ENCODE measurements at places on chromosomes 6 and 20.

GRCh38 chr20:19205981-19206396 is 6.5 kb upstream of the SLC24A3 start:
- peak; percentile 63 for DNase-seq

- DNase-seq = peak; percentile 7
These were observed 54.6 kb downstream of the GMPR start for GRCh38 chr6:16292942-16293341.

DNA sequence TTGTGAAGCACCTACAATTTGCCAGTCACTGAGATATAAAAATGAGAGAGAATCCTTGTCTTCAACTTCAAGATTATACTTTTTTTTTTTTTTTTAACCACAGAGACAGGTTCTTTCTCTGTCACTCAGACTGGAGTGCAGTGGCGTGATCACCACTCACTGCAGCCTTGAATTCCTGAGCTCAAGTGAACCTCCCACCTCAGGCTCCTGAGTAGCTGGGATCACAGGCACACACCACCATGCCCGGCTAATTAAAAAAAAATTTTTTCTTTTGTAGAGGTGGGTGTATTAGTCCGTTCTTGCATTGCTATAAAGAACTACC is 51.6 kb upstream of the PMEPA1 start:
- DNase-seq = no peak

GRCh38 chr6:48979806-48980205 is 483.2 kb downstream of the MMUT start:
- no peak for DNase-seq

DNA sequence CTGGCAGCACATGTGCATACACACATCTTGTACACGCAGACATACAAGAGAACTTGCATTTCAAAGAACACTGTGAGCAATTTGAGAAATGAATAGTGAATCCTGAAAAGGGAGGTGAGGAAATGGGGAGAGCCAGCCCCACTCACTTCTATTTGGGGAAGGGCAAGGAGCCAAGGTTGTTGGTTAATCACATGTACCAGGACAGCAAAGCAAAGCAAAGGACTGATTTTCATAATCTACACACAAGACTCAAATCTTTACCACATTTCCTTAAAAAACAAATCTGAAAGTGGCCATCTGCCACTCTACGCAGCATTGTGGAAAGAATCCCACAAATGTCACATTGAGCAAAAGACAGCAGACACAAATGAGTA is 35.0 kb upstream of the KIF16B start:
- DNase-seq = no peak

- no peak for DNase-seq
These were observed 12.7 kb upstream of the DCBLD1 start for GRCh38 chr6:117469791-117470190.

All from kidney glomerular epithelial cell (primary cell).